PC-3 (cell line): ENCODE measurements at places on chromosomes 11 and 22.

DNA sequence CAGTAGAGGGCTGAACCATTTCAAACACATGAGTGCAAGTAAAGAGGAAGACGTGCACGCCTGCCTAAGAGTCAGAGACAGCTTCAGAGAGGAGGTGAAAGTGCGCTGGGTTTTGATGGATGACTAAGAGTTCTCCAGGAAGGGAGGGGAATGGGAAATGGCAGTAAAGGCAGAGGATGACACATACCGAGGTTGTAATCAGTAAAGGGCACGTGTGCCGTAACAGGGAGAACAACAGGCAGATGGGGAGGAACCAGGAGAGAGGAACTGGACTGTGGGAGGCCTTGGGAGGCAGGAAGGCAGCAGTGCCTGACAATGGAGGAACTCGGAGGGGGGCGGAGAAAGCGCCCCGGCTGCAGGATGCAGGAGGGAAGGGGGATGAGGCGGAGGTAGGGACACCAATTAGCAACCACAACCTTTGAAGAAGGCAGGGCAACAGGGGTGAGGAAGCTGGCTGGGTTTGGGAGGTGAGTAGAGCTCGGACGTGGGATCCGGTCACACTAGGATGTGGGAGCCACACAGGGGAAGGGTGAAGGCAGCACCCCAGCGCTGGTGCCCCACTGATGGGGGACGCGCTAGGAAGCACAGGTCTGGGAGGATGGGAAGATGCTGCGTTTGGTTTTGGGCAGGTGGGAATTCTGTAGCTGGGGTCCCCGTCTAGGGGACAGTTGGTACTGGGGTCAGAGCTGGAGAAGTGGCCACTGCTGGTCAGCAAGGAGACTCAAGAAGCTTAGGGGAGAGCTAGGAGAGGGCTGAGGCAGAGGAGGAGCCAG lies 67.4 kb downstream of the SCUBE1 start:
- peak; percentile 67 for DNase-seq

GRCh38 chr11:15863411-15863810 lies 492.9 kb downstream of the SOX6 start:
- no peak for DNase-seq

GRCh38 chr22:27310966-27311697 lies 490.4 kb downstream of the MN1 start:
- DNase-seq = no peak

DNA sequence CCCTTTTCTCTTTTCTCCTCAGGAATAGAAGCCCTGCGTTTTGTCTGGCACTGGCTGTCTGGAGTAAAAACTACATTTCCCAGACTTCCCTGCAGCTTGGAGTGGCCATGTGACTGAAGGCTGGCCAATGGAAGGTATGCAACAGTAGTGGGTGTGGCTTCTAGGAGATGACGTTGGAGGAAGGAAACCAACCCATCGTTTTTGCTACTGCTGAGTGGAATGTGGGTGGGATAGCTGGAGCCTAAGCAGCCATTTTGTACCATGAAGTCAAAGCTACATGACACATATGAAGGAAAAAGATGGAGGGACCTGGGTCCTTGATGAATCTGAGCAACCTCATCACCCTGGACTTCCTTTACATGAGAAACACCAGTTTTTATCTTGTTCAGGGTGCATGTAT lies 19.6 kb downstream of the FGF3 start:
- peak; percentile 70 for DNase-seq

GRCh38 chr11:17353821-17354600 lies 2.4 kb downstream of the NCR3LG1 start:
- DNase-seq = peak; percentile 27
